ENCODE measurements at places on chromosomes 3 and 15.

- no peak for DNase-seq
Observed at GRCh38 chr3:194570235-194570634, 63.0 kb downstream of the TMEM44 start.

DNA sequence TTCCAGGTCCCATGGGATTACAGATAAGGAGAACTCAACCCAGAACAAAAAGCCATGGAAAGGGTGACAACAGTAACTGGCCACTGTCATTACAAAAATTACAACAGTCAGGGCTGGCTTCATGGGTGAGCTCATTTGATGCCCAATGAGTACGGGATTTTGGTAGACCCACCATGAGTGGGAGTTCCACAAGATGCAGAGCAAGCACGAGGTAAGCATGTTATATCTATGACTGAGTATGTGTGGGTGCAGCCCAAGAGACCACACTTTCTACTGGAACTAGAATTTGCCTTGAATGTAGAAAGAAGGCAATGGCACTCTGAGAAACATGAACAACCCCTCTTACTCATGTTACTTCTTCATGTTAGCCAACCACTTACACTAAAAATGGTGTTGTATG is 83.3 kb downstream of the IGF2BP2 start:
- no peak for DNase-seq

GRCh38 chr3:163708428-163708827 is 1369.9 kb downstream of the SI start:
- DNase-seq, result no peak

- DNase-seq, result no peak
Observed at GRCh38 chr3:72157748-72158638, 373.0 kb upstream of the PROK2 start.

DNA sequence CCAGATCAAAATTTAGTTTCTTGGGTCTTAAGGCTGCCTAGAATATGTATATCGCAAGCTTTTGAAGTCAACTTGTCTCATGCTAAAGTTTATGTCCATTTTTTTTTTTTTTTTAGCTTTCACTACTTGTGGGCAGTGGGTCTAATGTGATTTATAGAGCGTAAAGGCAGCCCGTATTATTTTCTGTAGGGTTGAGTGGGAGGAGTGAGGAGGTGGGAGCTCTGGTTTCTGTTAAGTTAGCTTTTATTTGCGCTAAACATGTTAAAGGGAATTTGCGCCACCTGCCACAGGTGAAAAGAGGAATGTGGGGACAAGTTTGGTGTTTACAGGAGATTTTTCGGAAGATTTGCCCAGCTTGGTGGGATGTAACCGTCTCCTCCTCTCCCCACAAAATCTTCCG is 234.2 kb downstream of the IL20RB start:
- no peak for DNase-seq

- peak; percentile 88 for DNase-seq
Observed at GRCh38 chr3:39150803-39151631, 2.4 kb downstream of the CSRNP1 start.

- DNase-seq, result no peak
Observed at GRCh38 chr3:183353421-183353820, 75.0 kb downstream of the MCF2L2 start.

Measured in SW 1271 (cell line).